Stimulated activated CD8-positive, alpha-beta memory T cell treated with anti-CD3 and anti-CD28 coated beads, Interleukin-15, amount 100 ng/mL, for 24 hours (primary cell): ENCODE measurements at places on chromosomes 7 and 10.

GRCh38 chr10:9075420-9075819 lies 1020.9 kb downstream of the GATA3 start:
- no peak for DNase-seq

- no peak for DNase-seq
Observed at GRCh38 chr10:100482834-100483185, 20.0 kb downstream of the WNT8B start.

DNA sequence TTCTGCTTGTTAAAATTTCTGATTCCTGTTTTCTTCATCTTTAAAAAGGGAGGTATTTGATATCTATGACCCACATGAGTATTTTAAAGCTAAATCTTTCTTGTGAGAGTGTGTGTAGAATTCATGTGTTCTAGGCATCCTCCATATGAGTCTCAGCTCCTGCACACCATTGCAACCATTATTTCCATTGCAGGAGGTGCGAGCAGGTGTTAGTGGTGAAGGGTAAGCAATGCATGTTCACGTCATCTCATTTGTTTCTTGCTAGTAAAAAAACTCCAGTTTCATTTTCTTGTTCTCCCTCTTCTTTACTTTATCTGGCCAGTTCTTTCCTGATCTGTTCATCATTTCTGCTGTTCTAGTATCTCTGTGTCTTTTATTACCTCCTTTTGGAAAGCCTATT lies 100.5 kb downstream of the ADRA2A start:
- no peak for DNase-seq

DNA sequence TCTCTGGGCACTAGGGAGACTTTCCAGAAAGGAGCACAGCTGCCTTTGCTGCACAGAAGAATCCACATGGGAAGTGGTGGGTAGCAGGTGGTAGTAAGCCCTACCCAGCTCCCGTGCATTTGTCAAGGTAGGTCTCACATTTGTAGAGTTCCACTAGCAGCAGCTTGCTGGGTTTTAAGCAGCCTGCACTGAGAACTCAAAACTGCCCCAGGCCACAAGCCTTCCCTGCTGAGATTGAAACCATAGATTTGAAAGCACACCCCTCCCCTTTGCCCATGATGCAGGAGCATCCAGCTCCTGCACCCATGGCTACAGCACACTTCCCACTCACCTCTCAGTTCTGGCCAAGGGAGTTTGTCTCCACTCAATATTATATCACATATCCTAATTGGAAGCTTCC lies 604.5 kb upstream of the STEAP1 start:
- no peak for DNase-seq

GRCh38 chr10:17290226-17290625 lies 62.2 kb downstream of the VIM start:
- no peak for DNase-seq

- no peak for DNase-seq
Observed at GRCh38 chr7:234051-234707, 41.8 kb downstream of the FAM20C start.

GRCh38 chr10:74500816-74501215 lies 325.6 kb upstream of the KAT6B start:
- no peak for DNase-seq

DNA sequence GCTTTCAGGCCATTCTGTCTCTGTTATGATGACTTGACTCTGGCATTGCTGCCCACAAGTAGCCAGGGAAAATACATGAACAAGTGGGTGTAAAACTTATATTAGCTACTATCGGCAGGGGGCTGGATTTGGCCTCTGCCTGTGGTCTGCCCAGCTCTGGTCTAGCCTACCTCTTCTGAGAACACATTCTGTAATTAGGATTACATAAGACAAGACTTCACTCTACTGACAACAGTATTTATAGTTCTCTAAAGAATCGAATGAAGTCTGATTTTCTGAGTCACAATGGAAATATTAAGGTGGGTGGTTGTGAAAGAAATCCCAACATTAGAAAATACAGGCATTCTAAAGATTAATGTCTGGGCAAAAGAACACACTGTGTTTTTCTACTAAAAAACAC lies 55.5 kb downstream of the DLD start:
- no peak for DNase-seq

DNA sequence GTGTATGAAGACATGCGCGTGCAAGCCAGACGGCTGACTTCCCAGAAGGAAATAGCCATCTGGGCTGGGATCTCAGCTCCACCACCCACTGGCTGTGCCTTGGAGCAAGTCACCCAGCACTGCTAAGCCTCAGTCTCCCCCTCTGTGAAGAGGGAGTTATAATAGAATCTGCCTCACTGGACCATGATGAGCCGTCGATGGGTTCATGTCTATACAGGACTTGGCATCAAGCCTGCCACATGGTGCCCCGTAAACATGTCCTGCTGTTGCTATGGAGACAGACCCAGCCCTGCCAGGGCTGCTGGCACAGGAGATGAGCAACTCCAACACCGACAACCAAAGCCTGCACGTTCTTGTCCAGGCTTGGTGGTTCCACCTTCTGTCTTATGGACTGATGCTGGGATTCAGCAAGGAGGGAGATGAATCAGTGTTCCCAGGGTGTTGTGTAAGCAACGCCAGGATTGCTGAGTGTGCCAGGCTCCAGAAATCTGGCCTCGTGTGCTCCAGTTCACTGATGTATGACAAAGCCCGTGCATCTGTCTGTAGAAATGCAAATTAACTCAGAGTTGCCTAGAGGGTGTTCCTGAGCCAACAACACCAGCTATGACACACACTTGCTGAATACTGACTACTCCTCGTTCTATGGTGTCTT lies 5.6 kb downstream of the GPR15LG start:
- no peak for DNase-seq

DNA sequence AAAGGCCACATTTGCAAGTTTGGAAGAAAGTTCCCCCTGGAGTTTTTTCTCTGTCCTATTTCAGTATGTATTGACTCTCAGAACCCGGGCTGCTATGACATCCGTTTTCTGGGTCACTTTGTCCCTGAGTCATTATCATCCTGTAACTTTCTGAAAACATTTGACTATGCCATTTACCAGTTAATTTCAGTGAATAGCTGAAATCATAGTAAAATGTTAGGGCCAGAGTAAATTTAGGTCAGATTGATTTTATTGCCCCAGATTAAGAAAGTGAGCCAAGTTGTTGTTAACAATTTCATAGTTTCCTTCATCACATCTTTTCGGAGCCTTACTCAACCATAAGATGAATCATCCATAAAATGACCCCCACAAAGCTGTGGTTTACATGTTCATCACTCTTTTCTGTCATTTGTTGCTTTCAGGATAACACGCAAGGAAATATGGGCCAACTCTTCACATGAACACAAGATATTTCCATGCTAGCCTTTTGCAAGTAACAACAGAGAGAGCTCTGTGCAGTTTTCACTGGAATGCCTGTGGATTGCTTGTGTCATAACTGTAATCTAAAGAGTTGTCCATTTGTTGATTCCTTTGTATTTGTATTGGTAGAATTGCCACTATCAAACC lies 3.9 kb upstream of the MACC1 start:
- no peak for DNase-seq

- DNase-seq: no peak
Observed at GRCh38 chr7:11760372-11760771, 71.6 kb downstream of the THSD7A start.

- DNase-seq: no peak
Observed at GRCh38 chr10:43605850-43606322, 352 bp upstream of the ZNF485 start.

DNA sequence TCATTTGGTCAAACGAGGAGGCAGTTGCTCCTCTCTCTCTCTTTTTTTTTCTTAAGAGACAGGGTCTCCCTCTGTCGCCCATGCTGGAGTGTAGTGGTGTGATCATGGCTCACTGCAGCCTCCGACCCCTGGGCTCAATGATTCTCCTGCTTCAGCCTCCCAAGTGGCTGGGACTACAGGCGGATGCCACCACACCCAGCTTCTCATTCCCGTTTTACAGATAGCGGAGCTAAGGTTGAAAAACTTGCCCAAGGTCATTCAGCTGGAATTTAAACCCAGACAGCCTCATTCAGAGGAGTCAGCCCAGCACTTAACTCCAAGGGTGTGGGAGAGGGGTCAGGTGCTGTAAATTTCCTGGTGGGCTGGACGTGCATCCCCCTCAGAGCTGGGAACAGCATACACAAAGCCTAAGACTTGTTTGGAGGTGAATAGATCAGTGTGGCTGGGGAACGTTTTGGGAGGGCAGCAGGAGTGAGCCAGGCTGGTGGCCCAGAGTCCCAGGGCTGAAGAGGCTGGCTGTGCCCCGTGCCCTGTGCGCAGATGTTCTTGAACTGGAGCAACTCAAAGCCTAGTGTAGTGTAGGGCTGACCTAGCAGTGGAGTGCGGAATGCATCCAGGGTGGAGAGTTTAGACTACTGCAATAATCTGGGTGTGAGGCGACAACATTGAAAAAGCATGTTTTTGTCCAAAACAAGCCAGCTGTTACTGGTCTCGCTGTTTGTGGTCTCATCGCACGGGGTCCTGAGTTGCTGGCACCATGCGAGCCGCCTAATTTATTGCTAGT lies 2.3 kb downstream of the HTRA1 start:
- DNase-seq: no peak

DNA sequence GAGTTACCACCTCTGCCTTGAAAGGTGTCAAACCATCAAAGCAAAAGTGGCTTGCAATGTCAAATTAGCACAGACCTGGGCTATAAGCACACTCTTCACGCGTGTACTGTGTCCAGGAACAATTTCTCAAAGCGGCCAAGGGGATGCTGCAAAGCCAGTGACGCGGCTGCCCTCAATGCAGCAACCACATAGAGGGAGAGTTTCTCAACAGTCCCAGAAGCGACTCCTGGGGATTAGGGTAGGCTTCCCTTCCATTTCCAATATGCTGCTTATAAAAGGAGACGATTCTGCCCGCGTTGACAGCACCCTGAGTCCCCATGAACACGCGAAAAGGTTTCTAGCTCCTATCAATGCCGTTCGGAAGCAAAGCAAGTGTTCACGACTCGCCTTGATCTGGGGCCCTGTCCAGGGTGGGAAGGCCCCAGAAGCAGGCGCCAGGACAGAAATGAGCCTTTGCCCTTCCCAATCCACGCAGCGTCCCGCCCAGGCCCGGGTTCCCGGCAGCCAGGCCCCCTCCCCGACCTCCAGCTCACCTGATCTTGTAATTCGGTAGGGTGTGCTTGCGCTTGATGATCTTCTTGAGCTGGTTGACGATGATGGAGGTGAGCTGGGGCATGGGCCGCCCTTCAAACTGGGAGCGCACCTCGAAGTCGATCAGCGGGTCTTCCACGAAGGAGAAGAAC lies 1.3 kb downstream of the PDZD8 start:
- DNase-seq: no peak

DNA sequence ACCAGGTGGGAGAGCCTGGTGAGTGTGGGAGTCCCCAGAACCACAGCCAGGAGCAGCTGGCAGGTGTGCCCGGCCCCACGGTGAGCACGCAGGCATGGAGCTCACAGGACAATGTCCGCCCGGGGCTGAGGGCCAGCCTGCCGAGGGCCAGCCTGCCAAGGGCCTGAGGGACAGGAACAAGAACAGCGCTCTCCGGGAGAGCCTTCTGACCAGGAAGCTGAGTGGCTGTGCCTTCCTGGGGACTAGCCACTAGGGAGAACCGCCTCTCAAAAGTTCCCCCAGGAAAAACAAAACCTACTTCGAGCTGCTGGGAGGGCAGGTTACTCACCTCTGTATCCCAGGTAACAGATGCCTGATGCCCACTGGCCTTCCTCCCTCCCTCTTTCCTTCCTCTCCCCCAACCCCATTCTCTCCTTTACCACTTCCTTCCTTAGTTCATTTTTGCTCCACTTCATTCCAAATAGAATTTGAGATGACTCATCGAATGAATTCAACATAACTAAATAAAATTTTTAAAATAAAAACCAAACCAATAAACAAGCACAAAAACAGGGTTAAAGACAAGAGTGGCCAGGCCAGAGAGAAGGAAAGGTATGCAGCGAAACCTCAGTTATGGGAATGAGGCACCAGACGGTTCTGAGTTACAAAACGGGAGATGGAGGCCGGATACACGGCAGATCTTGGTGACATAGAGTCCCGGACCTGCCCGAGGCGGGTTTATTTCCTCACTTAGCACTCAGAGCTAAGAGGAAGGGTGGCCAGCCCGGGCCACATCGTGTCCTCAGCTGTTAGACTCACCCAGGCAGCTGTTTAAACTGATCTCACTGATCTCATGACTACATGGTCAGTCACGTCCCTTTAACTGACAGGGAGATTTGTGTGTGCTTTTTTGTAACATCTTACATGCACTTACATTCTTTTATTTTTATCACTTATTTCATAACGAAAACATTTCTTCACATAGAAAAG lies 128.5 kb downstream of the TNS3 start:
- DNase-seq: no peak

GRCh38 chr10:77251297-77252013 lies 386.2 kb downstream of the KCNMA1 start:
- no peak for DNase-seq

- peak; percentile 33 for DNase-seq
Observed at GRCh38 chr7:76358011-76358480, 745 bp downstream of the YWHAG start.

GRCh38 chr7:32577421-32577820 lies 82.1 kb downstream of the AVL9 start:
- no peak for DNase-seq

GRCh38 chr10:119296703-119297102 lies 89.3 kb downstream of the GRK5 start:
- no peak for DNase-seq

- no peak for DNase-seq
Observed at GRCh38 chr10:3287572-3288445, 115.2 kb upstream of the PITRM1 start.

DNA sequence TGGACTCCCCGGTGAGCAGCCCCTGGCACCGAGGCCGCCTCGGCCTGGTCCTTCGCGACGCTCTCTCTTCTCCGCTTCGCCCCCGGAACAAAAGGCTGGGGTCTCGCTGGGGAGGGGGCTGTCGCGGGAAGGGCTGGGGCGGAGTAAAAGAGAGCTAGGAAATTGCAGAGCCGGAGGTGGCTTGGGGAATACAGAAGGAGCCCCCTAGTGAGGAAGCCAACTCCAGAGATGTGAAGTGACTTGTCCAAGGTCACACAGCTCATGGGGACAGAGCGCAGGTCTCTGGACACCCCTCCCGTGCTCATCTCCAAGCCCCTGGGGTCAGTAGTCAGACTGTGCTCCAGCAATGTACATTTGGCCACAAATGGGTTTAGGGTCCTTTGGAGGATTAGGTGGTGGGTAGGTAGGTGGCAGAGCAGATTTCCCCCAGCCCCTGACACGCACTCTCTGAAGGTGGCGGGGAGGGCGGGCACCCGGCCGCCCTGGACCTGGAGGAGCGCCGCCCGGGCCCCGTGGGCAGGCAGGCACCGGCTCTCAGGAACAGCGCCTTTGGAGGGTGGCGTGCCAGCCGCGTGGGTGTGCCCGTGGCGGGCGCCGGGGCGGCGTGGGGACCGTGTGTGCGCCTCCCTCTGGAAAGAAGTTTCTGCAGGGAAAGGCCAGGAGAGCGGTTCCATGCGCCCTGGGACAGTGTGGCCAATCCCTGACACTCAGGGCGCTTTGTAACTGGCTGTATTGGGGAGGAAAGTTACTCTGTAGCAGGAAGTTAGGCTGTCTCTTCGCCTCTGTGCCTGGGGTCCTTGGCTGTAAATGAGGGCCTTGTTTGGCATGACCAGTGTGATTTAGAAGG lies 910 bp downstream of the WIPF3 start:
- no peak for DNase-seq

GRCh38 chr7:158402471-158402870 lies 185.2 kb downstream of the PTPRN2 start:
- DNase-seq: no peak

GRCh38 chr7:70893422-70893821 lies 238.5 kb upstream of the GALNT17 start:
- DNase-seq: no peak

- DNase-seq: no peak
Observed at GRCh38 chr10:78196964-78197363, 163.3 kb downstream of the RPS24 start.

GRCh38 chr10:32376771-32377170 lies 29.8 kb upstream of the EPC1 start:
- no peak for DNase-seq

- DNase-seq: no peak
Observed at GRCh38 chr7:99003419-99003818, 125.1 kb downstream of the TRRAP start.
